ENCODE measurements at places on chromosomes 7 and 10.

GRCh38 chr10:104069613-104070012 is 16.1 kb downstream of the COL17A1 start:
- no peak for DNase-seq

GRCh38 chr7:113790025-113790424 is 128.8 kb downstream of the PPP1R3A start:
- DNase-seq, result no peak

DNA sequence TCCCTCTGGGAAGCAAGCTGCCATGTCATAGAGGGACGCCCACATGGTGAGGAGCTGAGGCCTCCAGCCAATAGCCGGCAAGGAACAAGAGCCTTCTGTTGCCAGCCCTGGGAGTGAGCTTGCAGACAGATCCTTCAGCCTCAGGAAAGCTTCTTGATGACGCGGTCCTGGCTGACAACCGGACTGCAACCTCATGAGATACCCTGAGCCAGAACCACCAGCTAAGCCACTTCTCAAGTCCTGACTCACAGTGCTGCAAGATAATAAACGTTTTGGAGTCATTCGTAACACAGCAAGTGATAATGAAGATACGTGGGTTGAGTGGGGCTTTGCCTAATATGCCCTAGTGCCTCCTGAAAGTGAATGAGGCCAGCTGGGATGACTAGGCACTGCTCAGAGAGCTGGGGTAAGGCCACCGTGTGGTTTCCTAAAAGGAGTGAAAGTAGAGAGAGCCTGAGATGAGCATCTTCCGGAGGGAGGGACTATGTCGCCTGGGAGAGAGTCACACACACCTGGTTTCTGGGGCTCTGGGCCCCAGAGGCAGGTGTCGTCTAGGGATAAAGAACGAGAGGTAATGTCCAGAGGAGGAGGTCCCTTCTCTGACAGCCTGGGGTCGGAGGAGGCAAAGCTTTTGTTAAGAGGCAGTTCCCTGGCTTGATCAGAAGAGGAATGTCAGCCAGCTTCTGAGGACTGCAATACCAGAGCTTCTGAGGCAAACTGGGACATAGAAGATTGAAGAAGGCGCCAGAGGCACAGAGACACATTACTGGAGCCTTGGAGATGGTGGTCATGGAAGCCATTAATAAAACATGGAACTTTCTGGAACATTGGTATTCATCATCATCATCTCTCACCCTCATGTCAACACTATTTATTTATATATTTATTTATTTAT is 53.6 kb downstream of the PYROXD2 start:
- DNase-seq, result peak; percentile 64

DNA sequence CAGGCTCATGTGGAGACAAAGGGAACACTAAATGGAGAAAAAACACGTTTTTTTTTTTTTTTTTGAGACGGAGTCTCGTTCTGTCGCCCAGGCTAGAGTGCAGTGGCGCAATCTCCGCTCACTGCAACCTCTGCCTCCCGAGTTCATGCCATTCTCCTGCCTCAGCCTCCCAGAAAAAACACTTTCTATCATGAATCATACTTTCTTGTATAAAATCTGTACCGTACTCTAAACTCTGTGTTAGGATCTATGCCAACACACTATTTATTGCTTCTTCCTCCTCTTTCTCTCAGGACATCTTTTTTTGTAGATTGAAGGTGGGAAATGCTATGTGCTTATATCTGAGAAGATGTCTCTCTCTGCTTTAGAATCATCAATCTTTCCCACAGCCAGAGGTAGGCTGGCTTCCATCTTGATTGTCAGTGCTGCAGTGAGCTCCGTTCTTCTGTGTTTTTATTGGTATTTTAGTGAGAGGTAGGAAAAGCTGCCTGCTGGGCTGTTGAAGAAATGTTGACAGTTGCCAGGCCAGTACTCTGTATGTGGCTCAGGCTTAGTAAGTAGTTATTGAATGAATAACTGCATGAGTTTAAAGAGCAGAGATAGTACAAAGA is 101.1 kb downstream of the GPR85 start:
- no peak for DNase-seq

GRCh38 chr10:131179361-131179760 is 132.2 kb downstream of the TCERG1L start:
- DNase-seq, result no peak

DNA sequence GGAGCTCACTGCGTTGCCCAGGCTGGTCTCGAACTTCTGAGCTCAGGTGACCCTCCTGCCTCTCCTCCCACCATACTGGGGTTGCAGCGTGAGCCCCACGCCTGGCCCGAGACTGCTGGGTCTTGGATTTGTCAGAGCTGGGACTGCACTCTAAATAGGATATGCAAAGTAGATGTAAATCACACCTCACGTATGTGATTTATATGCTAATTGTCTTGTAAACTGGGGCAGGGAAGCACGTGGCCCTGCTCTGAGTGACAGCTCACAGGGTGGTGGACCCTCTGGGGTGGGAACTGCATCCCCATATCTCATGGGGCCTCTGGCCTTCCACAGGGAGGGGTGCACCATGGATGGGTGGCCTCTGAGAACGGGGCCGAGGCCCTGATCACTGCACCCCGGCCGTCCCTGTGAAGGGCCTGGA is 34.1 kb downstream of the GET4 start:
- no peak for DNase-seq

- DNase-seq, result no peak
Observed at GRCh38 chr7:37538945-37539344, 90.3 kb upstream of the ELMO1 start.

All from right lung (tissue), 10 donors.